ENCODE measurements at places on chromosomes 11 and 22. TPM values are rescaled to one million over a fixed set of nuclear protein-coding genes. Genes with fewer than 3 reads are reported as not detected.

DNA sequence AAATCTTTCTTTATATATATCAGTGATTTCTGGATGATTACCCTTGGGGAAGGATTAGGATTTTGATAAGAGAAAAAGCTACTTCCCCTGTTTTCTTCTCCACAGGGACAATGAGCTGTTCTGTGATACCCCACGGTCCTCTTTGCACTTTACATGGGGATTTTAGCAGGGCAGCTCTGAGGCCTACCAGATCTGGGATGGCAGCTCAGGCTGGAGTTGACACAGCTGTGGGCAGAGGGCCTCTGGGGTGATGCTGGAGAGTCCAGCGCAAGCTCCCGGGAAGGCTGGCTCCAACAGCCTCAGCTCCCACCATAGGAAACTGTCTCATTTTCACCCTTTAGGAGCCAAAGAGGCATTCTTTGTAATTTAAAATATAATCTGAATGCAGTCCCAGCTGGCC lies 383.8 kb upstream of the NARS2 start:
- peaks cover 10% of the 10 kb centered on the region for H3K4me1 ChIP-seq
- DNase-seq, result no peak
- no peak overlapping the region for H3K27ac ChIP-seq

GRCh38 chr11:64176751-64177150 lies 9.2 kb upstream of the STIP1 start:
- no peak overlapping the region for H3K27ac ChIP-seq
- no peak for DNase-seq
- H3K4me1 ChIP-seq, result peaks cover 6% of the 10 kb centered on the region
- H3K27me3 ChIP-seq, result no peaks in the 10 kb centered on the region
- H3K36me3 ChIP-seq, result no peaks in the 10 kb centered on the region

GRCh38 chr11:18001191-18001590 lies 11.7 kb downstream of the SERGEF start:
- DNase-seq, result peak; percentile 57
- H3K4me3 ChIP-seq, result no peak overlapping the region
- peaks cover 8% of the 10 kb centered on the region for H3K36me3 ChIP-seq
- H3K27me3 ChIP-seq, result no peaks in the 10 kb centered on the region

DNA sequence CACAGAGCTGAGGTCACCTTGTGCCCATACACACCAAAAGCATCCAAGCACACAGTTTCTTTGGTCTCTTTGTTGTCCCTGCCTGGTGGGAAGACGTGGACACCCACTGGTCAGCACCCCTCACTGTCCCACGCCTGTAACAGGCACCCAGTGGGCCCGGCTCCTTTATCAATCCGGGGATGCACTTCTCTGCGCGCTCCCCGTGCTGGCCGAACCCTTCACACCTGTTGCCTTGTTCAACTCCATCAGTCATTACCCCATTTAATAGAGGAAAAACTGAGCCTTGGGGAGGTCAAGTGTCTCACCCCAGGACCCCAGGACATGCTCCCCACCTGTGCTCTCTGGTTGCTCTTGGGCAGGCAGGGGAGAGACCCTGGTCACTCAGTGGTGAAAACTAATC lies 49.7 kb upstream of the FGF3 start:
- no peak for DNase-seq
- no peak overlapping the region for H3K27ac ChIP-seq
- no peaks in the 10 kb centered on the region for H3K36me3 ChIP-seq

DNA sequence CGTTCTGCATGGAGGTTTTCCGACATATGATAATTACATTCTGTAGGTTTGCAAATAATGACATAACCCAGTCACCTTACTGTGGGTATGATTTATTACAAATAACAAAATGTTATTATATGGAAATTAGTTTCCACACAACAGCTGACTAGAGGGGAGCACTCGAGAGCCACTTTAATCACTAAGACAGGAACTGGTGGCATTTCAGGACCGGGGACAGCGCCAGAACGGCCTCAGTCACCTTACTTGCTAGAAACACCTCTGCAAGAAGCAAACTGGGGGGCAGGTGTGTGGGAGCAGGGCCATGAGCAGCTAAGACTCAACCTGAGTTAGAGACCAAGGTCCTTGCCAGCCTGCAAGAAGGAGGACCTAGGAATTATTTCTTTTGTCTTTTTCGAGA lies 199.9 kb downstream of the DSCAML1 start:
- no peak overlapping the region for H3K4me3 ChIP-seq
- peak; percentile 32 for DNase-seq
- no peaks in the 10 kb centered on the region for H3K4me1 ChIP-seq
- H3K36me3 ChIP-seq, result no peaks in the 10 kb centered on the region
- no peak overlapping the region for H3K27ac ChIP-seq
- peaks cover 7% of the 10 kb centered on the region for H3K27me3 ChIP-seq

DNA sequence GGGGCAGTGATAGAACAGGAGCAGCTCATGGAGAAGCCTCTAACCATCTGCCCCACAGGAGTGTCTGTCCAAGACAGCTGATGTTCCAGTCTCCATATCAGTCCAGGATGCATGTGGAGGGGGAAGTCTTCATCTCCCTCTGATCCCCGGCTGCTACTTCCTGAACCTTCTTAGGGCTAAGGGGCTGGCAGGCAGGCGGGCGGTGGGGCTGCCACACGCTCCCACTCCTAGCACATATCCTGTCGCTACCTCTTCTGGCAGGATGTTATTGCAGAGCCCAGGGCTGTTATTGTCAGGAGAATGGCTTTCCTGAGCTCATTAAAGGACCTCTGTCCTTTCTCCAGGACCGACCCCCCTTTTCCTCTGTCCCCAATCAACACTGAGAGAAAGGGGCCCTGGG lies 25.4 kb downstream of the LRRC55 start:
- H3K27ac ChIP-seq, result no peak overlapping the region
- H3K27me3 ChIP-seq, result peaks cover 30% of the 10 kb centered on the region
- H3K36me3 ChIP-seq, result no peaks in the 10 kb centered on the region
- no peaks in the 10 kb centered on the region for H3K4me1 ChIP-seq
- DNase-seq, result no peak

The TYR gene
- total RNA-seq, result not detected

The F2 gene
- not detected for total RNA-seq

The PPFIBP2 gene
- 9.4 TPM for total RNA-seq

- H3K4me3 ChIP-seq, result no peak overlapping the region
- DNase-seq, result no peak
- no peaks in the 10 kb centered on the region for H3K27me3 ChIP-seq
Measured at GRCh38 chr22:24588381-24588756, 4.5 kb downstream of the LRRC75B start.

DNA sequence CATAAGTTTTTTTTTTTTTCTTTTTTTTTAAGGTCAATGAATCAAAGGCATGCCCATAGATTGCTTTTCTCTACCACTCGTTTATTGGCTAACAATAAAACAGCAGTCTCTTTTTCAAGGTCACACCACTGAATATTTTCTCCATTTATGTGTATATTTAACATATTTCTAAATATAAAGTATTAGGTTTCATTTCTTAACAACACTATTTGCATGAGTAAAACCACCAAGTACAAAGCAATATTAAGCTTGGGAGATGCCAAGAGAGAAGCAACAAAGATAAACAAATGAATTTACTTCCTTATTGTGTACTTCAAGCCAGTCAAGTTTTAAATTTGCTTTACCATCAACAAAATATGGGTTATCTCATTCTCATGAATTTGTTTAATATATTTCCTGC lies 708.9 kb upstream of the CCDC179 start:
- no peak overlapping the region for H3K4me3 ChIP-seq
- no peak for DNase-seq
- no peaks in the 10 kb centered on the region for H3K36me3 ChIP-seq
- H3K27me3 ChIP-seq, result no peaks in the 10 kb centered on the region
- no peak overlapping the region for H3K27ac ChIP-seq
- H3K4me1 ChIP-seq, result peaks cover 6% of the 10 kb centered on the region

The OR9I1 gene
- not detected for total RNA-seq

DNA sequence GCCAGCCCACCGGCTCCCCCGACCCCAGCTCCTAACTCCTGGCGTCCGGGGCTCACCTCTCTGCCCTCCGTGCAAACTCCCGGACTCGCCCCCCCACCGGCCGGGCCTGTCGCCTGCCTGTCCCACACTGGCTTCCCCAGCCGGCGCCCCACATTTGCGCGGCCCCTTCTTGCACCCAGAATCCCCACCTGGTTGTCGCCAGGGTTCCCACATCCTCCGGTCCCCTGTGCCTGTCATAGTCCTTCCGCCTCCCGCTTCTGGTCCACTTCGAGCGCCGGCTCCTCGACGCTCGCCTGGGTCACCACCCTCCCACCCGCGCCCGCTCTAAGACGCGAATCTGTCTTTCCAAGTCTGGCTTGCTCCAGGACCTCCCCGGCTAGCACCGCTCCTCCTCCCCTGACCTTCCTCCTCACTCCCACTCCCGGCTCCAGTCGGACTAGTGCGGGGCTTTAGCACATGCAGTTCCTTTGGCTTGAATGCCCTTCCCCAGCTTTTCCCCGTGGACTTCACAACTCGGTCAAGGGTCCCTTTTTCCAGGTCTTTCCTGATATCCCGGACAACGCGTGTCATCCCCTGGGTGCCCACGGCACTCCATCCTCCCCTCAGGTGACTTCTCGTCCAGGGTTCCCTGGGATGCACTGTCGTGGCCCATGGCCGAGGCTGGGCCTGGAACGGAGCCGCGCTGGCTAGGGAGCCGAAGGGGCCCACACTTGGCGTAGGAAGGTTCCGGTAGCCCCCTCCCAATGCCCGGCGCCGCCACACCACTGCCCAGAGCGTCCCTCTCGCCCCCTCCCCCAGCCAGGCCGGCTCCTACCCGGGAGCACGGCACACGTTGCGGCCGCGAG lies 635 bp downstream of the SCARF2 start:
- peak overlapping the region; percentile 90 for H3K4me3 ChIP-seq
- no peaks in the 10 kb centered on the region for H3K27me3 ChIP-seq
- H3K4me1 ChIP-seq, result peaks cover 24% of the 10 kb centered on the region
- DNase-seq, result no peak
- peak overlapping the region; percentile 78 for H3K27ac ChIP-seq

DNA sequence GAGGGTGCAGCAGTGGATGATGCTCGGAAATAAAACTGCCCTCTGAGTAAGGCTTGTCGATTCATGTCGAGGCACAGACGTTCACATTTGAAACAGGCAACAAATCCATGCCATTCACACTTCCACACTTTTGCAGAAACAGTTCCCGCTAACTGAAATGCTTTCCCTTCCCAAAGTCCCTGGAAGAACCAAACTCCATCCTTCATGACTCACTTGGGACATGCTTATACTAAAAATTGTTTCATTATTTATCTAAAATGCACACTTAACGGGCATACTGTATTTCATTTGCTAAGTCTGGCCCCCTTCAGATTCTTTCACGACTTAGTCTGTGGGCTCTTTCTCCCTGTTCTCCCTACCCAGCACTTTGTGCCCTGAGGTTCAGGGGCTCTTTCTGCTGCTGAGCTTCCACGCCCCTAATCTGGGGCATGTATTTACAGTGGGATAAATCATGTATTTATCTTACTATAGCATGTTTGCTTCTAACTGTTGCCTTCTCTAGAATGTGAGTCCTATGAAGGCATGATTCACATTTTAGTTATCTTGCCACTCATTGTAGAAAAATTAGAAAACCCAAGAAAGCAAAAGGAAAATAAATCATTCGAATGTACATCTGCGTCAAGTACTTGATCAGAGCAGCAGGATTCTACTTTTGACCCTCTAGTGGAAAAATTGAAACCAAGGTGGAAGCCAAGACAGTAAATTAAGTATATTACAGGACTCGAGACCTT lies 12.5 kb downstream of the SCGB1A1 start:
- no peak overlapping the region for H3K4me3 ChIP-seq
- no peaks in the 10 kb centered on the region for H3K36me3 ChIP-seq
- peak; percentile 92 for DNase-seq
- H3K27ac ChIP-seq, result peak overlapping the region; percentile 92
- peaks cover 32% of the 10 kb centered on the region for H3K4me1 ChIP-seq
- H3K27me3 ChIP-seq, result no peaks in the 10 kb centered on the region

DNA sequence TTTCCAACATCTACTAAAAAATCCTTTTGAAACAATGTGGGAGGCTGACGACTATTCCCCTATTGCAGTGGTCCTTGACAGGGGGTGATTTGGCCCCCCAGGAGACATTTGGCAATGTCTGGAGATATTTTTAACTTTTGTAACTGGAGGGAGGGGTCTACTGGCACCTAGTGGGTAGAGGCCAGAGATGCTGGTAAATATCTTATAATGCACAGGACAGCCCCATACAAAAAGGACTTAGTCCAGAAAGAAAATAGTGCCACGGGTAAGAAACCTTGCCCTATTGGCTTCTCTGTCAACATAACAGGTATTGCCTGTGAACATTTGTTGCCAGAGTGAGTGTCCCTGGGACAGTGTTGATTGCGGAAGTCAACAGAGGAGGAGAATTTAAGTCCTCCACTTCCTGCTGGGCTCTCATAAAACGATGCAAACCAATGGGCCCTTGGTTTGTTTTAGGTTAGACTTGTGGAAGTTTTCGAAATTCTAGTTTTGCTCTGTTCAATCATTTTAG lies 101.6 kb downstream of the MAML2 start:
- no peak for DNase-seq
- no peaks in the 10 kb centered on the region for H3K27me3 ChIP-seq
- H3K27ac ChIP-seq, result 0 out of 2 replicates have a peak overlapping the region, but pooled peaks have one; percentile 54

- H3K27ac ChIP-seq, result peak overlapping the region; percentile 83
- peaks cover 7% of the 10 kb centered on the region for H3K36me3 ChIP-seq
- peaks cover 18% of the 10 kb centered on the region for H3K4me1 ChIP-seq
- no peaks in the 10 kb centered on the region for H3K27me3 ChIP-seq
- peak; percentile 37 for DNase-seq
Measured at GRCh38 chr11:47185305-47186075, 744 bp downstream of the PACSIN3 start.

The IL18 gene
- 0.54 TPM for total RNA-seq

- H3K36me3 ChIP-seq, result 0 out of 2 replicates have a peak, but pooled peaks cover 1% of the 10 kb centered on the region
- no peaks in the 10 kb centered on the region for H3K27me3 ChIP-seq
- no peak for DNase-seq
- no peaks in the 10 kb centered on the region for H3K4me1 ChIP-seq
Measured at GRCh38 chr11:16434036-16434435, 77.7 kb upstream of the SOX6 start.

The MPZL2 gene
- total RNA-seq, result not detected

DNA sequence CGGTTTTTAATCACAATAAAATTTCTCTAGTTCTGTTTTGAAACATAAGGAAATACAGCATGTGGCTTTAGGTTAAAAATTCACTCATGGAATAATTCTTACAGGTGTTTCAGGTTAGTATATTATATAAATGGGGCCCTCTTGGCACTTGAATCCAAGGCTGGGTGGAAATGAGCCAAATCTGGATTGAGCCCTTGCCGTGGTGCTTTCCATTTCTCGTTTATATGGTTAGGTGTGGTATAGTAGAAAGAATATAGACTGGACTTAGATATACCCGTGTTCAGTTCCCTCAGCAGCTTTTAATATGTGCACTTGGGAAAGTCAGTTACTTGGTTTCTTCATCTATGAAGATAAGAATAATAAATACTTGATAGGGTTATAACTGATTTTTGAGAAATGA lies 16.0 kb downstream of the ZFP91 start:
- no peak overlapping the region for H3K27ac ChIP-seq
- 0 out of 2 replicates have a peak, but pooled peaks cover 6% of the 10 kb centered on the region for H3K36me3 ChIP-seq
- H3K27me3 ChIP-seq, result no peaks in the 10 kb centered on the region
- no peak for DNase-seq
- H3K4me3 ChIP-seq, result no peak overlapping the region

The CCDC83 gene
- total RNA-seq, result not detected
